ENCODE measurements at places on chromosomes 11 and 22.
A peak's percentile ranks its signal among the peaks of the same experiment; 100 is the strongest.

DNA sequence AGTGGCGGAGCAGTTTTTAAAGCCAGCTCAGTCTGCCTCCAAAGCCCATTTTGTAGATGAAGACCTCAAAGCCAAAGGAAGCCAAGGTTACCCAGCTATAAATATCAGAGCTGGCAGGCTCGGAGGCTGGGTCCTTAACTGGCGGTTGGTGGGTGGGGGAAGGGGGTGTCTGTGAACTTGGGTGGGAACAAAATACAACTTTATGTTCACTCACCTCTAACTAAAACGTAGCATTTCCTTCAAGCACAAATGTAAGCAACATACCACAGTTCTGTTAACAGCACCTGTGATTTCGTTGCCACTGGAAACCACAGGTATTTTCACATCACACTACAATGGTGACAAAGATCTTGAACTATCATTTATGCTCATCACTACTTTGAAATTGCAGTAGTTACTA lies 99.7 kb upstream of the SYT13 start:
- ATAC-seq: peak; percentile 59

- no peak for ATAC-seq
These were observed 103.1 kb downstream of the MPPED2 start for GRCh38 chr11:30483056-30483455.

- ATAC-seq: no peak
These were observed 10.6 kb upstream of the SLC25A18 start for GRCh38 chr22:17552737-17553136.

GRCh38 chr11:35157814-35158700 lies 19.1 kb downstream of the CD44 start:
- no peak for ATAC-seq

DNA sequence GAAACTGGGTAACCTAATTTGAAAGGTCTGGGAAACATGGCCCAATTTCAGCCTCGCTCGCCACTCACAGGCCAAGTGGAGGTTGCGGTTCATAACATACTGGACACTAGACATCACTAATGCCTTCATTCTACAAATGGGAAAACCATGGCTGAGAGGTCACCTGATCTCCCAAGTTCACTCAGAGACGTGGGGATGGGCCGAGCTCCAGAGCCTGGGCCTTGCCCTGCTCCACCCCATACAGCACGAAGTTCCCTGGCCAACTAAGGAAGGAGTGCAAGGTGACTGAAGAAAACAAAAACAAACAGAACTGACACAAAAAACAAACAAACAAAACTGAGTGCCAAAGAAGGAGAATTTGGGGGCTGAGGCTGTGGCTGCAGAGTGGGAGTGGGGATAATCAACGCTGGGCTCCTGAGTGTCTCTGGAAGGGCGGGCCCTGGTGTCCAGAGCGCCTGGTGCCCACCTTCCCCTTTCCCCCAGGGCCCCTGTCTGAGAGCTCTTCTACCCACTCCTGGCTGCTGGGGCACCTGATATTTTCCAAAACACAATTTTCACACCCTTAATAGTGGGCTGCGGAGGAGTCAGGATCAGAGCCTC lies 46.5 kb upstream of the ADA2 start:
- ATAC-seq: no peak

DNA sequence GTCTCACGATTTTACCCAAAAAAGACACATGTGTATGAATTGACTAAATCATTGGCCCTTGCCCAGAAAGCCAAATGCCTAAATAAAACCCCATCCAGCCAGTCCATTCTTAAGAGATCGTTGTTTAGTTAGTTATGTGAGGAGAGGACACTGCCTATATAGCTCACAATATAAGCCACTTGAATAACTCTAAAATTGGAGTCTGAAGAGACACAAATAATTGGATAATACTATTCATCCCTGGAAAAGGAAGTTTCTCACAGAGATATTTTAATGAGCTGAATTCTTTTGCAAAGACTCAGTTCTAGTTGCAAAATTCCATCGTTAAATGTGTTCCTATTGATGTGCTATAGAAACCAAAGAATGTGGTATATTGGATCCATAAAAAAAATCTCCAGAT lies 176.7 kb downstream of the SOX6 start:
- ATAC-seq: no peak

DNA sequence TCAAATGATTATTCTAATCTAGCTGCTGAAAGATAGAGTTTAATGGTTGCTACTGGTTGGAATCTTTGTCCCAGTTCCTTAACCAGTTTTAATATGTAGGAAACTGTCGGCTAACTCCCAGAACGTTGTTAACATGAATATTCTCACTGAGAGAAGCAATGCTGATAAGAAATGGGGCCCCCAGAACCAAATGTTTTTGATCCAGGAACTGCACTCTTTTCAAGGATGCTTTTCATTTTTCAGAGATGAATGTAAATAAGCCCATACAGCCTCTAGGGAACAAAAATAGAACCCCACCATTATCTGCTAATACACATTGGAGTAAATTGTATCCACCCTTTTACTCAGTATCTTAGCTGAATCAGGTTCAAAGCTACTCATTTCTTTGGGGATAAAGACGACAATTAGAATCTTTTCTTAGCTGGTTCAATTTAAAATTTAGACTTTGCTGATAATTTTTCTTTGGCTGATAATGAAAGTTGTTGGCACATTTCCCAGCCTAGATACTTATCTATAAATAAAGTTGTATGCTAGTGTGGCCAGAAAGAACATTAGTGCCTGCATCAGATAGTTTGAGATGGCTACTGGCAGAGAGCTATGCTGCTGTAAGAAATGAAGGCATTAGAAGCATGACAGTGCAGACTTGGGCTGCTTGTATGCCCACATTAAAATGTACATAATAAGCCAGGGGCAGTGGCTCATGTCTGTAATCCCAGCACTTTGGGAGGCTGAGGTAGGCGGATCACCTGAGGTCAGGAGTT lies 323.3 kb upstream of the PDGFD start:
- ATAC-seq: no peak

DNA sequence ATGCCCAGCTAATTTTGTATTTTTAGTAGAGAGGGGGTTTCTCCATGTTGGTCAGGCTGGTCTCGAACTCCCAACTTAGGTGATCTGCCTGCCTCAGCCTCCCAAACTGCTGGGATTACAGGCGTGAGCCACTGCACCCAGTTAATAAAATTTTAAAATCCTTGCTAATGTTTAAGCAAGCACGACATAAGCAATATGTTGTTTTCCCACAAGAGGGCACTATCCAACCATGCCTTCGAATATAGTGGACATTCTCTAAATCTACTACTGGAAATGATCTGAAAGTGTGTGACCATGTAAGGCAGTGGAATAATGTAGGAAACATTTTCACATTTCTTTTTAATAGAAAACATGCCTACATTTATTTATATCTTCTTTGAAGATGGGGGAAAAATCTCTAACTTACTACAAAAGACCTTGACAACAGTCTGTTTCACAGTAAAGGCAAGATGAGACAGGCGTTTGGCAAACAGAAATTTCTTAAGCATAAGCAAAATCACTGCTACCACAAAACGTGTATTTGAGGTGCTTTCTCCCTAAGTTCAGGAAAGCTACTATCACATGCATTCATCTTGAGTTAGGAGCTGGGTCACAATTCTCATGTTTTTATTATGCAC lies 38.2 kb downstream of the PITPNB start:
- no peak for ATAC-seq

GRCh38 chr11:60771879-60772525 lies 13.1 kb upstream of the MS4A10 start:
- ATAC-seq: no peak

DNA sequence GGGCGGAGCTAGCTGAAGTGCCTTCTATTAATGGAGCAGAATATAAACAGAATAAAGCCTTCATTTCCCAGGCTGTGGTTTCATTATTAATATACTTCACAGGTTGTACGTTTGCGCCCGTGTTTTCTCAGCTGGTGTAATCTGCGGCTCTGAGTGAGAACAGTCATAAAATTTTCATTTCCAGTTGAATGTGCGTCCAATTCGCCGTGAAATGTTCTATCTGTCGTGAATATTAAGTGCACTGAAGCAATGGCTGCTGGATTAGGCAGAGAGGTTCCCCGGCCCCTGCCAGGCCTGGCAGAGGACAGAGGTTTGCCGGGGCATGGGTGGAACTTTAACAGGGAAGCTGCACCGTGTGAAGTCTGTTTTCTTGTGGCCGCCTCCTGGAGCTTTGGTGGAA lies 874.4 kb downstream of the NTM start:
- no peak for ATAC-seq

DNA sequence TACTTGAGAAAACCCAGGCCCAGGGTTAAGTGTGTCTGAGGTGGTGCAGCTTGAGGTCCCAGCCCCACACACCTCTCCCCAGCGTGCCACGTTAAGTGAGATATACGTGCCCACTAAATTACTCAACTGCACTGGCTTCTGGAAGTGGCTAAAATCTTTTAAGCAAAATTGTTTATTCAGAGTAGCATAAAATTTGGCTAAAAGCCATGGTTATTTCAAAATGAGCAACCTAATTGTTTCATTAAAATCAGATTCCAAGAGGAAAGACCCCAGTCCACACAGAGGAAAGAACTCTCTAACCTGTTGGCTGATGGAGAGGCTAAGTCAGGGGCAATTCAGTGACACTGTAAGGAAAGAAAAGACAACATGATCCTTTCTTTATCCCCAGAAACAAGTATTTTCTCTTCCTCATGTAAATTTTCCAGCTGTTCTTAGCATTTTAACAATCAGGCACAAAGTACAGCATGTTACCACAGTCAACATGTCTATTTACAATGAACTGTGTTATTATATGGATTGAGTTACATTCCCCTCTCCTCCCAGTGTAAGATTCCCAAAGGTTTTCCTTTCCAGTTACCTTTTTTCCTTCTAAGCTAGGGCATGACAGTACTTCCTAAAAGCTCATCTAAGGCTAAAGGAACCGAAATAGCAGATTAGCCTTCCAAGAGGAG lies 26.6 kb downstream of the NUP50 start:
- ATAC-seq: no peak

DNA sequence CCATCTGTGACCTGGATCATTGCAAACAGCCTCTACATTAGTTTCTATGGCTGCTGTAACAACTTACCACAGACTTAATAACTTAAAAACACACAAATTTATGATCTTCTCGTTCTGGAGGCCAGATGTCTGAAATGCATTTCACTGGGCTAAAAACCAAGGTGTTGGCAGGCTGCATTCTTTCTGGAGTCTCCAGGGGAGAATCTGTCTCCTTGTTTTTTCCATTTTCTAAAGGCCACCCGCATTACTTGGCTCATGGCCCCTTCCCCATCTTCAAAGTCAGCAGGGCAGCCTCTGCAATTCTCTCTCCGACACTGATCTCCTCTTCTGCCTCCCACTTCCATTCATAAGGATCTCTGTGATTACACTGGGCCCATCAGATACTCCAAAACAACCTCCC lies 11.6 kb downstream of the SCGB1A1 start:
- ATAC-seq: no peak

DNA sequence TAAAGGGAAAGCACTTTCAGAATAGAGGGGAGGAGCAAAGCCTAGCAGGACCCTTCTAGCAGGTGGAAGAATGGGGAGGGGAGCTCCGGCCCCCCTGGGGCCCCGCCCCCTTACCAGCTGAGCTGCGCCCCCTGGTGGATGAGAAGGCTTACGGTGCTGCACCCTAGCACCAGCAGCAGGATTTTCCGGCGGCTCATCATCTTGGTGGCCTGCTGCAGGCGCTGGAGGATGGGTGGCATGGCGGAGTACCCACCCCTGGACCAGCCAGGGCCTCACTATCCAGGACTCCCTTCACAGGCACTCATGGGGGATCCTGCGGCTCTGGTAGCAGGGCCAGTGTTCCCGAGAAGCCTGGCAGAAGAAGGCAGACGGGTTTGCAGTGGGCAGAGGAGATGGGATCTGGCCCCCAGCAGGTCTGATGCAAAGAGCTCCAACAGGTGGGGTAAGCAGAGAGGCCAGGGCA lies 3.8 kb downstream of the GAL3ST3 start:
- ATAC-seq: peak; percentile 96

GRCh38 chr22:50519151-50519550 lies 6.2 kb downstream of the SCO2 start:
- no peak for ATAC-seq

GRCh38 chr11:7534042-7534378 lies 20.2 kb downstream of the PPFIBP2 start:
- ATAC-seq: no peak

- ATAC-seq: peak; percentile 85
These were observed 137.3 kb upstream of the SORL1-AS1 start for GRCh38 chr11:121589946-121590537.

DNA sequence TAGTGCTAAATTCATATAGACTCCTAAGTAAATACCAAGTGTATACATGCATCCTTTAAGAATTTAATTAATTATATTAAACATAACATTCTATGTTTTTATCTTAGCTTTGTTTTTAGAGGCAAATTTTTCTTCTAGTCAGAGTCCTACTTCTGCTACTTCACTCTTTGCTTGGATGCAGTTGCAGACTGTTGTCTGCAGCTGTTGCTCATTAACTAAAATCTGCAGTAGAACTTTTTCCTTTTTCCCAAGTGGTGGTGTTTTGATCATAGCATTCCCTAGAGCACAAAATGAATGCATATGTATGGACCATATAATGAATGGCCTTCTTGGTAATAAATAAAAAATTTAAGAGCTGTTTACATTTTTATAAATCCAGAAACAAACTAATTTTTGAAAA lies 198.3 kb downstream of the CASP12 start:
- ATAC-seq: no peak

DNA sequence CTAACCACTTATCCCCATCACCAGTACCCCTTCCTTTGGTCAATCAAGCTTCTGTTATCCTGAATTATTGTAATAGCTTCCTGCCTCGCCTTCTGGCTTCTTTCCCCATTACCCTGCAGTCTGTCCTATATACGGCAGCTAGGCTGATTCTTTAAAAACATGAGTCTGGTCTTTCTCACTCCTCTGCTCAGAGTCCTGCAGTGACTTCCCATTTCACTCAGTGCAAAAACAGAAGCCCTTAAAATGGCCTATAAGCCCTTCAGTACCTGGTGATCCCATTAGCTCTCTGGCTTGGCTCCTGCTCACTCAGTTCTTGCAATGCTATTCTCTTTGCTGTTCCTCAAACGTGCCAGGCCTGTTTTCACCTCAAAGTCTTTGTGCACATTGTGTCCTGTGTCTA lies 58.4 kb downstream of the JRKL start:
- no peak for ATAC-seq

GRCh38 chr11:76339221-76339620 lies 41.7 kb downstream of the THAP12 start:
- ATAC-seq: peak; percentile 82

- ATAC-seq: no peak
These were observed 117.0 kb downstream of the ZNF280B start for GRCh38 chr22:22391543-22391942.

DNA sequence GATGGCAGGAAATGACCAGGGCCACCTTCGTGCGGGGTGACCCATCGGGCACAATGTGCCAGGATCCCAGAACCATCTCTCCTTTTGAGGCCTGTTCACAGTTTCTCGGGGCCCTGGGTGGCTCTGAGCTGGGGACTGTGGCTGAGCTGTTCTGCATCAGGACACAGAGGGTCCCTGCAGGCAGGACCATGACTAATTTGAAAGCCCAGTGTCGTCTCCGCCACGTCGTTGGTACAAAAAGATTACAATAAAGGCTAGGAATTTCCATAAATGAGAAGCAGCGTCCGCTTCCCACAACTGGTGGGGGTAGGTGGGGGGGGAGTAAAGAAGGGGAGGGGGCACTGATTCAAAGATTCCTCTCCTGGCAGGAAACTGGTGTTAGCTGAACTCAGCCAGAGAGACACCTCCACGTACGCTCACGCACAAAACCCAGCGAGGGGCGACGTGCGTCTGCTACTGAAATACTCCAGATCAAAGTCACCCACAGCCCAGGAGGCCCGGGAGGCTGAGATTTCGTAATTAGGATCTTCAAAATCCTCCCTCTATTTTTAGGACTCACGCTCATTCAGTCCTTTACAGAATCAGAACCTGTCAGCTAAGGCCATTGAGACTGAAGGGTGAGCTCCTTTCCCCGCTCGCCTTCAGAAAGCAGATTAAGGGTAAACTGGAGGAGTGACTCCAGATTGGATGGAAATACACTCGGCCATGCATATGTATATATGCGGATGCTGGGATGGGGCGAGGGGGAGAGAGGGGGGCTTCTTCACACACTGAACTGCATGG lies 11.0 kb downstream of the MN1 start:
- no peak for ATAC-seq
